ENCODE measurements at places on chromosomes 7 and 10. TPM values are rescaled to one million over a fixed set of nuclear protein-coding genes. Genes with fewer than 3 reads are reported as not detected.
A peak's percentile ranks its signal among the peaks of the same experiment; 100 is the strongest.

GIMAP5 gene
- 0.45 TPM for total RNA-seq

HTRA1 gene
- 154 TPM for total RNA-seq

MBL2 gene
- total RNA-seq: not detected

SEMA3E gene
- total RNA-seq: 0.92 TPM

MYH16 gene
- not detected for total RNA-seq

RNF148 gene
- total RNA-seq: 0.21 TPM

- H3K27me3 ChIP-seq: no peaks in the 10 kb centered on the region
- no peaks in the 10 kb centered on the region for H3K4me1 ChIP-seq
- no peaks in the 10 kb centered on the region for H3K36me3 ChIP-seq
- DNase-seq: no peak
- H3K4me3 ChIP-seq: no peak overlapping the region
Measured at GRCh38 chr10:57785068-57785467, 482.6 kb downstream of the IPMK start.

DNA sequence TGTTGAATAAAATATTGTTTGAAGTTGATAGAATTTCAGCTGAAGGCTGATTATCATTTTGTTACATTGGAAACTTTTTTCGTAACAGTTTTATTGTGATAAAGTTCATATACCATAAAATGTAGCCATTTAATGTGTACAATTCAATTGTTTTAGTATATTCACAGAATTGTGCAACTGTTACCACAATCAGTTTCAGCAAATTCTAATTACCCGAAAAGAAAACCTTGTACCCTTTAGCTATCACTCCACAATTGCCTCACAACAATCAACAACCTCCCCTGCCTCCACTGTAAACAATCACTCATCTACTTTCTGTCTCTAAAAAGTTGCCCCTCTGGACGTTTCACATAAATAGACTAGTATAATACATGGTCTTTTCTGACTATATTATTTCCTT is 179.7 kb upstream of the BET1 start:
- no peak overlapping the region for H3K4me3 ChIP-seq
- no peaks in the 10 kb centered on the region for H3K36me3 ChIP-seq
- peak; percentile 40 for DNase-seq
- no peaks in the 10 kb centered on the region for H3K4me1 ChIP-seq
- H3K27ac ChIP-seq: no peak overlapping the region
- H3K27me3 ChIP-seq: no peaks in the 10 kb centered on the region

DNA sequence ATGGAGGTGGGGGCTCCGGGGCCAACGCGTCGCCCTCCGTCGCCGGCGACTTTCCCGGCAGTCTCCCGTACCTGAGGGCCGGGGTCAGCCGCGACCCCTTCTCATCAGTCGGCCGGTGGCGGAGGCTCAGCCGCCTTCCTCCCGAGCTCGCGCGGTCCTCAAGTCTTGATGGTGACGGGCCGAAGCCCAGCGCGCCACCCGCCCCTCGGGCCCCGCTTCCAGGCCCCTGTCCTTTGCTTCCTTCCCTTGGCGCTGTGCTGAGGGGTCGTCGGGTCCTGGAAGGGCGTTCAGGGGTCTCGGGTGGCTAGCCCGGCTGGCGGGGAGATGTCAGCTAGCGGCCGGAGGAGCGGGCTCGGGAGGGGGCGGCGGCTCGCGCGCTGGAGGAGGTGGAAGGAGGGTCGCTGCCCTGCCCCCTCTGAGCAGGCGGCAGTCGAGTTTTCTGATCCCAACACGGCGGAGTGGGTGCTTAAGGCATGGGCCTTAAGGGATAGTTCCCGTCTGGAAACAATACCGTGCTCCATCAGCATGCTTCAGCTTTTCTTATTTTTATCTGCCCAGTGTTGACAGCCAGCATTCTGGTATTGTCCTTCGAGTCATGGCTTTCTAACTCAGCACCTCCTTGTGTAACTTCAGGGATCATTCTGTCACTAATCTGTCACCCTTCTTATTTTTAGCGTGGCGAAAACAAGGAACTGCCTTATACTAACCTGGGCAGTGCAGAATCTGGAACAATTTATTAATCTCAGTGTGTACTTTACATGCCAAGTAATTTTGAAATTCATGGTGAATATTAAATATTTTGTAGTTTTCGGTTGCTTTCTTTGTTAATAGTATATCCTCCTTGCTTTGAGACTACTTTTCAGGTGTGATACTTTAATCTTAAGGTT is 748 bp downstream of the PHTF2 start:
- H3K27ac ChIP-seq: peak overlapping the region; percentile 85
- H3K36me3 ChIP-seq: no peaks in the 10 kb centered on the region
- no peaks in the 10 kb centered on the region for H3K27me3 ChIP-seq
- DNase-seq: peak; percentile 70

DNA sequence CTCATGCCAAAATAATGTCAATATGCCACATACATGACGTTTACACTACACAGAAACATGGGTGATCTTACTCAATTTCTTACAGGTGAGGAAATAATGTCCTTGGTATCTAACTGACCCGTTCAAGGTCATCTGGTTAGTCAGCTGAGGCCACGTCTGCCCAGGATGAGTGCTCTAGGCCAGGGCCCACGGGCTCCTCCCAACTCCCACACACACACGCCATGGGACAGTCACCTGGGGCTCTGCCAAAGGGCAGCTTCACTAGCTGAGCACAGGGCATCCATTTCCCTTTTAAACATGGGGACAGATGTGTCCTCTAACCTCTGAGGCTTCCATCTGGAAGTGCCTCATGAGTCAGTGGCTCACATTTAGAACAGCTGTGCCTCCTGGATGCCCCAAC is 123.9 kb downstream of the TNS3 start:
- no peaks in the 10 kb centered on the region for H3K36me3 ChIP-seq
- H3K4me3 ChIP-seq: no peak overlapping the region
- H3K27me3 ChIP-seq: peaks cover 37% of the 10 kb centered on the region
- no peak overlapping the region for H3K27ac ChIP-seq
- DNase-seq: no peak

DNA sequence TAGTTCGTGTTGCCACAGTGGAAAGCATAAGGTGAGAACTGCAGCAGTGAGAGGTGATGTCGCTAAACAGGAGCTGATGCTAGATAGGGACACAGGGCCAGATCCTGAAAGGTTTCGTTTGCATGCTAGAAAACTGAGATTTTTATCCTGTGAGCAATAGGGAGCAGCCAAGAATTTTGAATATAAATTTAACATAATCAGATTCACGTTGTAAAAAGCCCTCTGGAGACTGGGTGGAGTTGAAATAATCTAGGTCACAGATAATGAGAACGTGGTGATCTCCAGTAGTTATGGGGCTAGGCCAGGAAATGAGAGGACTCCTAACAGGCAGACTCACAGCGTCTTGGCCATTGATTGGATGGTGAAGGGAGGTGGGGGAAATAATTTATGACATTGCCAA is 92.1 kb upstream of the IMMP2L start:
- no peak overlapping the region for H3K27ac ChIP-seq
- no peak overlapping the region for H3K4me3 ChIP-seq
- peaks cover 6% of the 10 kb centered on the region for H3K4me1 ChIP-seq
- DNase-seq: no peak

GRCh38 chr10:70967591-70968587 is 79.5 kb upstream of the PCBD1 start:
- H3K27ac ChIP-seq: no peak overlapping the region
- H3K4me3 ChIP-seq: no peak overlapping the region
- no peaks in the 10 kb centered on the region for H3K36me3 ChIP-seq
- DNase-seq: no peak

DNA sequence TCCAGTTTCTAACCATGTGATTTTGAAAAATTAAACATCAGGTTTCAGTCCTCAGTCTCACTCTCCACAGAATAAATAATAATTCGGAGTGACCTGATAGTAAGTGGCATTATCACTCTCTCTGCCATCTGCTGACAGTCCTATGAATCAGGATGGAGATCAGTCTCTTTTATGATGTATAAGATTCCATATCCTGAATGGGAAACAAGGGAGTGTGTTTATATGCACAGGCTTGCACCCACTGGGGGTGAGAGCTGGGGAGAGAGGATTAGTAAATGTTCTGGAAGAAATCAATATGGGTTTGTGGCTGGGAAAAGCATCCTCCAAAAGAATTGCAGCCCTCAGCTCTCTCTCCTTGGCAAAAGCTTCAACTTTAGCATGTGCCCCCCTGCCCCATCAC is 45.3 kb downstream of the DGKI start:
- H3K27me3 ChIP-seq: no peaks in the 10 kb centered on the region
- H3K27ac ChIP-seq: no peak overlapping the region
- no peaks in the 10 kb centered on the region for H3K36me3 ChIP-seq
- H3K4me1 ChIP-seq: no peaks in the 10 kb centered on the region
- H3K4me3 ChIP-seq: no peak overlapping the region
- DNase-seq: no peak

DNA sequence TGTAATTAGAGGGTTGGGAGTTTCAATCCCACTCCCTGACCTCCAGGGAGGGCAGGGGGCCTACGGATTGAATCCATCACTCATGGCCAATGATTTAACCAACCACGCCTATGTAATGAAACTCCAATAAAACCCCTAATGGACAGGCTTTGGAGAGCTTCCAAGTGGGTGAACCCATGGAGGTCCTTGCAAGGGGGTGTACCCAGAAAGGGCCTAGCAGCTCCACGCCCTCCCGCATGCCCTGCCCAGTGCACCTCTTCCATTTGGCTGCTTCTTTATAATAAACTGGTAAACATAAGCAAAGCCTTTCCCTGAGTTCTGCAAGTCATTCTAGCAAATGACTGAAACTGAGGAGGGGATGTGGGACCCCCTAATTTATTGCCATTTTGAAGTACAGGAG is 280.1 kb downstream of the FRMD4A start:
- no peak overlapping the region for H3K27ac ChIP-seq
- no peaks in the 10 kb centered on the region for H3K27me3 ChIP-seq
- no peaks in the 10 kb centered on the region for H3K36me3 ChIP-seq

- H3K27ac ChIP-seq: no peak overlapping the region
- H3K4me3 ChIP-seq: no peak overlapping the region
- H3K27me3 ChIP-seq: no peaks in the 10 kb centered on the region
- H3K36me3 ChIP-seq: no peaks in the 10 kb centered on the region
- no peak for DNase-seq
Measured at GRCh38 chr10:3568983-3569382, 216.0 kb downstream of the KLF6 start.

- H3K36me3 ChIP-seq: peaks cover 49% of the 10 kb centered on the region
- H3K4me3 ChIP-seq: no peak overlapping the region
- DNase-seq: no peak
- peak overlapping the region; percentile 100 for H3K27ac ChIP-seq
Measured at GRCh38 chr10:86681047-86681446, 12.7 kb downstream of the LDB3 start.

- H3K27ac ChIP-seq: peak overlapping the region; percentile 33
- peaks cover 33% of the 10 kb centered on the region for H3K4me1 ChIP-seq
- H3K27me3 ChIP-seq: no peaks in the 10 kb centered on the region
- DNase-seq: no peak
Measured at GRCh38 chr10:125061557-125062226, 98.7 kb downstream of the CTBP2 start.

GRCh38 chr10:88200312-88201032 is 337.0 kb downstream of the PTEN start:
- no peak overlapping the region for H3K27ac ChIP-seq
- H3K4me1 ChIP-seq: peaks cover 25% of the 10 kb centered on the region

DNA sequence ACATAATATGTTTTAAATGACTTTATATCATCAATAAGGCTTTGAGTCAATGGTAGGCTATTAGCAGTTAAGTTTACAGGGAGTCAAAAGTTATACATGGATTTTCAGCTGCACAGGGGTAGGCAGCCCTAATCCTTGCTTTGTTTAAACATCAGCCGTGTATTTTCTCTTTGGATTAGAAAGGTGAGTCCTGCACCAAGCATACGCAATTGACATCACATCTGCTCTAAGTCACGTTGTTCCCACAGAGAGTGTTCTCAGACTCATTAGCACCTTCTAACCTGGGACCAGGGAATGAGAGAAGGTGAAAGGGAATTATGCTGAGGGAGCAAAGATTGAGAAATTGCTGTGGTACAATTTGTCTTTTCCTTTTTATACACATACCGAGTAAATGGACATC is 148.6 kb upstream of the ZNF804B start:
- no peak overlapping the region for H3K4me3 ChIP-seq
- DNase-seq: no peak
- no peaks in the 10 kb centered on the region for H3K36me3 ChIP-seq
- no peaks in the 10 kb centered on the region for H3K27me3 ChIP-seq
- no peaks in the 10 kb centered on the region for H3K4me1 ChIP-seq

DNA sequence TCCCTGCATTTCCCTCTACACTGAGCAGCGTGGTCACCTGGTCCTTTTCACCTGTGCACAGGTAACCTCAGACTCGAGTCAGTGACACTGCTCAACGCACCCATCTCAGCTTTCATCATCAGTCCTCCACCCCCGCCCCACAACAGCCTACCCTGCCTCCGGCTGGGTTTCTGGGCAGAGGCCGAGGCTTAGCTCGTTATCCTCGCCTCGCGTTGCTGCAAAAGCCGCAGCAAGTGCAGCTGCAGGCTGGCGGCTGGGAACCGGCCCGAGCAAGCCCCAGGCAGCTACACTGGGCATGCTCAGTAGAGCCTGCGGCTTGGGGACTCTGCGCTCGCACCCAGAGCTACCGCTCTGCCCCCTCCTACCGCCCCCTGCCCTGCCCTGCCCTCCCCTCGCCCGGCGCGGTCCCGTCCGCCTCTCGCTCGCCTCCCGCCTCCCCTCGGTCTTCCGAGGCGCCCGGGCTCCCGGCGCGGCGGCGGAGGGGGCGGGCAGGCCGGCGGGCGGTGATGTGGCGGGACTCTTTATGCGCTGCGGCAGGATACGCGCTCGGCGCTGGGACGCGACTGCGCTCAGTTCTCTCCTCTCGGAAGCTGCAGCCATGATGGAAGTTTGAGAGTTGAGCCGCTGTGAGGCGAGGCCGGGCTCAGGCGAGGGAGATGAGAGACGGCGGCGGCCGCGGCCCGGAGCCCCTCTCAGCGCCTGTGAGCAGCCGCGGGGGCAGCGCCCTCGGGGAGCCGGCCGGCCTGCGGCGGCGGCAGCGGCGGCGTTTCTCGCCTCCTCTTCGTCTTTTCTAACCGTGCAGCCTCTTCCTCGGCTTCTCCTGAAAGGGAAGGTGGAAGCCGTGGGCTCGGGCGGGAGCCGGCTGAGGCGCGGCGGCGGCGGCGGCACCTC is at the start of the genes KLLN and PTEN:
KLLN (minus strand) TSS at position 481 of the 891 bp plus-strand sequence. CDS start 1,046 bp downstream, outside the sequence.
PTEN (plus strand) TSS at position 573 of the 891 bp plus-strand sequence. CDS start 845 bp downstream, outside the sequence.
- H3K4me1 ChIP-seq: peaks cover 9% of the 10 kb centered on the region
- H3K27me3 ChIP-seq: no peaks in the 10 kb centered on the region
- H3K27ac ChIP-seq: peak within 1 kb of the TSS; percentile 96
- no peaks in the 10 kb centered on the region for H3K36me3 ChIP-seq
- DNase-seq: peak; percentile 97

- H3K36me3 ChIP-seq: no peaks in the 10 kb centered on the region
- H3K4me3 ChIP-seq: no peak overlapping the region
- H3K27ac ChIP-seq: no peak overlapping the region
Measured at GRCh38 chr10:93852476-93853095, 41.2 kb upstream of the SLC35G1 start.

- H3K27ac ChIP-seq: no peak overlapping the region
- H3K4me1 ChIP-seq: no peaks in the 10 kb centered on the region
- H3K27me3 ChIP-seq: no peaks in the 10 kb centered on the region
- no peaks in the 10 kb centered on the region for H3K36me3 ChIP-seq
Measured at GRCh38 chr7:80428161-80429054, 83.5 kb downstream of the GNAT3 start.

Measured in cardiac muscle cell (in vitro differentiated cells and primary cell).